Amniotic stem cell (primary cell): ENCODE measurements at places on chromosomes 6 and 20.

DNA sequence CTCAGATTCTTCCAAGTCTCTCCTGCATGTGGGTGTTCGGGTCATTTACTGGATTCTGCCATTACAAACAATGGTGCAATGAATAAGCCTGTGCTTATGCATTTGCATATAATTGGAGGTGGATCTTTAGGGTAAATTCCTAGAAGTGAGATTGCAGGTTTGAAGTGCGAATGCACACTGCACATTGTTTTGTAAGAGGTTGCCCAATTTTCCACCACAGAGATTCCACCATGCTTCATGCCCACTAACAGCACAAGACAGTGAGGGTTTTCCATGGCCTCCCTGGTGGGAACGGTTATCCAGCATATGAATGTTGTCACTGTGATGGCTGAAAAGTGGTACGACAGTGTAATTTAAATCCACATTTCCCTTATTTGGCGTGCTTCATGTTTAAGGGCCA, 178.8 kb upstream of the PMEPA1 start:
- DNase-seq = no peak

DNA sequence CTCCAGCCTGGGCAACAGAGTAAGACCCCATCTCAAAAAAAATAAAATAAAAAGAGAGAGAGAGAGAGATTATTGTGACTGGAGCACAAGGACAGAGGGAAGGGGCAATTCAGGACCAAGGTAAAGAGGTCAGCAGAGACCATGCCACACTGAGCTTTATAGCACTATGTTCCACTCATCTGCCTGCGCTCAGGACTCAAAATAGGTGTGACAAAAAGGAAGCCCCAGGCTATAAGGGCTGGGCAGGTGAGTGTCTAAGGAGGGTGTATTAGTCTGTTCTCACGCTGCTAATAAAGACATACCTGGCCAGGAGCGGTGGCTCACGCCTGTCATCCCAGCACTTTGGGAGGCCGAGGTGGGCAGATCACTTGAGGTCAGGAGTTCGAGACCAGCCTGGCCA, 23.1 kb upstream of the SRSF6 start:
- DNase-seq = no peak

GRCh38 chr6:16058201-16058928, 70.5 kb upstream of the MYLIP start:
- no peak for DNase-seq

DNA sequence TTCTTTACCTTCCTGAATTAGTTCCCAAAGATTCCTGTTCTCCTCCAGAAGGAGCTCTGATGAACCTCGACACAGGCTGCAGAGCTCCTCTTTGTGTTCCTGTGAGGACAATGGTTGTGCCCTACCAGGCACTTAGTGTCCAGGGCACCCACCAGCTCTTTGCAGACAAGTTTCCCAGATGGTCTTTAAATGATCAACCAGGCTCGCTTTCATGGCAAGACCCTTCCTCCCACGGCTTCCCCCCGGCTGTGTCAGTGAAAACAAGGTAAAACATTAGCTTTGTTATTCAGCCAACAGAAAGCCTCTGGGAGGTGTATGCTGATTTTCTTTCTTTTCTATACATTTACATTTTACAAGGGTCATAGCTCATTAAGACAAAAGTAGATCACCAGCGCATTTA, 32.3 kb upstream of the CNKSR3 start:
- no peak for DNase-seq
